ENCODE measurements at places on chromosomes 6 and 20. TPM values are rescaled to one million over a fixed set of nuclear protein-coding genes. Genes with fewer than 3 reads are reported as not detected.

- no peak overlapping the region for H3K4me3 ChIP-seq
- H3K27me3 ChIP-seq, result no peaks in the 10 kb centered on the region
- DNase-seq, result no peak
Observed at GRCh38 chr6:19734061-19734460, 103.1 kb upstream of the ID4 start.

The SEMG1 gene
- not detected for total RNA-seq

DNA sequence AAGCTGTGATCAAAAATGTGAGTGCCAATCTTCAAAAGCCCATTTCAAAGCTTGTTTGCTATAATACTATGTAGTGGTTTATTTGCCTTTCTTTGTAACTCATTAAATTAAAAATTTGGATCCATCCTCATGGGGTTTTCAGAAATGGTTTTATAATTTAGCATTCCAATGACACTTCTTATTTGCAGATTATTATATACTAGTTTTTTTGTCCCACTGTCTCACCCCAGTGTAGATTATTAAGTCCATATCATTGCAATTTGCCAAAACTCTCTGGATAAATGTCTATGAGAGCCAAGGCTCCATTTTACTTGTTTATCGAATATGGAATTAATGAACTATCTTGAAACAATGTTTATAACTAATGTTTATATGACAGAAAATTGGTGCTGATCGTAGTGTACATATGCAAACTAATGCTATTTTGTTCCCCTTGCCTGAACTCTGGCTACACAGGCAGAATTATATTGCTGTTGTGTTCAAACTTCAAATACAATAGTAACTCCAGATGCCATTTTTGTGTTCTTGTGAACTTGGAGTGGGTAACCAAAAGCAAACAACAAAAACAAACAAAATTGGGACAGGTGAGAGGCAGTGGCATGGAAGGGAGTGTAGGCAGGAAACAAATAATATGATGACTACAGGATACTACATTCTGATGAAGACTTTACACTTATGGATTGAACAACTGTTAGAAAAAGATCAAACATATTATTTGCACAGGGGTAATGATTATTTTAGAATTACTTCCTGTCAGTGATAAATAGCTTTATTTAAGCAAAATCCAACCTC is 307.1 kb upstream of the FLRT3 start:
- H3K4me3 ChIP-seq, result no peak overlapping the region
- no peaks in the 10 kb centered on the region for H3K27me3 ChIP-seq
- no peaks in the 10 kb centered on the region for H3K4me1 ChIP-seq

The TOX2 gene
- total RNA-seq, result 2.3 TPM

GRCh38 chr20:10316582-10316981 is 98.0 kb downstream of the SNAP25 start:
- no peak overlapping the region for H3K27ac ChIP-seq
- no peaks in the 10 kb centered on the region for H3K27me3 ChIP-seq
- H3K36me3 ChIP-seq, result no peaks in the 10 kb centered on the region
- DNase-seq, result peak; percentile 58

GRCh38 chr20:60228255-60228654 is 270.0 kb downstream of the CDH26 start:
- H3K27me3 ChIP-seq, result no peaks in the 10 kb centered on the region
- H3K27ac ChIP-seq, result no peak overlapping the region

- no peak overlapping the region for H3K4me3 ChIP-seq
- H3K27me3 ChIP-seq, result no peaks in the 10 kb centered on the region
- no peak overlapping the region for H3K27ac ChIP-seq
- H3K36me3 ChIP-seq, result no peaks in the 10 kb centered on the region
- H3K4me1 ChIP-seq, result no peaks in the 10 kb centered on the region
Observed at GRCh38 chr6:46010771-46011170, 4.9 kb downstream of the CLIC5 start.

The BAG2 gene
- total RNA-seq, result 2.9 TPM

DNA sequence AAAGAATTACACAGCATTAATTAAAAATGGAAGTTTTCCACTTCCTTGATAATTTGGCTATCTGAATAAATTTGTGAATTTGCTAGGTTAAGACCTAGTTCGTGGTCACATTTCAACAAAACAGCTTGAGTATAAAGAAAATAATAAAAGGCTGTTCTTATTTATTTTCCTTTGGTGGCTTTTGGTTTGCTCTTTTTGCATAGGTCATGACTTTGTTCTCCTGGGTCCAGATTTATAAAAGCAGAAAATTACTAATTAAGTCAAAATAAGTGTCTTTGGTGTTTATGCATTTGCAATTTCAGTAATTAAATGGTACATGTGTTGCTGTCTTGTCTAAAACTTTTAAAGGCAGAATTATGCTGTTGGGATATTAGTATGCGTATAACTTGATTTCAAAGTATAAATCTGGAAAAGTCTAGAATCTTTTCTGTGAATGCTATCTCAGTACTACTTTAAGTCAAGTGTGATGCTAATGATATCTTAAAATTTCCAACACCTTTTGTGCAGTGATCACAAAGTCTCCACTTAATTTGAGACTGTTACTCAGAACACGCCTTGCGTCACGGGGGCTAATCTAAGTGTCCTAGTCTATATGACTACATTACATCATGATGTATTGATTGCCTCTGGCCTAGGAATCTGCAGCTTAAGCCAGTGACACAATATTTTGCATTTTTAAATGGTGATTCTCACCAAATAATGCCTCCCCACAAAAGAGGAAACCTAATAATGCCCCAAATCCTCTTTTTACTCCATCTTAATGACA is 41.0 kb downstream of the GNAS start:
- H3K4me3 ChIP-seq, result no peak overlapping the region
- no peaks in the 10 kb centered on the region for H3K36me3 ChIP-seq
- no peak for DNase-seq
- peaks cover 31% of the 10 kb centered on the region for H3K4me1 ChIP-seq

The ULBP1 gene
- total RNA-seq, result 0.43 TPM

- H3K36me3 ChIP-seq, result no peaks in the 10 kb centered on the region
- no peak for DNase-seq
- H3K4me3 ChIP-seq, result no peak overlapping the region
- H3K27me3 ChIP-seq, result no peaks in the 10 kb centered on the region
- H3K27ac ChIP-seq, result no peak overlapping the region
- H3K4me1 ChIP-seq, result no peaks in the 10 kb centered on the region
Observed at GRCh38 chr6:27514906-27515495, 42.1 kb upstream of the ZNF184 start.

GRCh38 chr20:31823360-31824124 is 4.4 kb downstream of the MYLK2 start:
- H3K4me1 ChIP-seq, result peaks cover 3% of the 10 kb centered on the region
- no peak overlapping the region for H3K27ac ChIP-seq
- no peak overlapping the region for H3K4me3 ChIP-seq
- H3K36me3 ChIP-seq, result no peaks in the 10 kb centered on the region

DNA sequence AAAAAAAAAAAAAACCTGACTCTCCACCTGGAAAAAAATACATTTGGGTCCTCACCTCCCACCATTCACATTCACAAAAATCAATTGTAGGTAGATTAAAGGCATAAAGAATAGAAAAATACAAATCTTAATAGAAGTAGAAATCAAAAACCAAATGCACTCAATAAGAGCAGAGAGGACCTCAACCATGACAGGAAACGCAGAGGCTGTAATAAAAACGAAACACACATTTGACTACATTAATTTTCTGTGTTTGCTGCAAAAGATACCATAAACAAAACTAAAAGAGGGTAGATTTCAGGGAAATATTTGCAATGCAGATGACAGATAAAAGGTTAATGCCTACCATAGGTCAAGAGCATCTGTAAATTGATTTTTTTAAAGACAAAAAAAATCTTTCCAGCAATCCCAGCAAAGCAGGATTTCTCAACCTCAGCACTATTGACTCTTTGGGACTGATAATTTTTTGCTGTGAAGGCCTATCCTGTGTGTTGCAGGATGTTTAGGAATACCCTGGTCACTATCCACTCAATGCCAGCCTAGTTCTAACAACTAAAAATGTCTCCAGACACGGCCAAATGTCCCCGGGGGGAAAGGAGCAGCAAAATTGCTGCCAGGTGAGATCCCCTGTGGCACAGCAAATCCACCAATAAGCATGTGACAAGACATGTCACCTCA is 9.1 kb downstream of the ETV7 start:
- no peaks in the 10 kb centered on the region for H3K27me3 ChIP-seq
- no peaks in the 10 kb centered on the region for H3K4me1 ChIP-seq
- no peak for DNase-seq
- H3K36me3 ChIP-seq, result no peaks in the 10 kb centered on the region
- no peak overlapping the region for H3K27ac ChIP-seq

The OSBPL2 gene
- total RNA-seq, result 21.1 TPM

- H3K4me3 ChIP-seq, result no peak overlapping the region
- DNase-seq, result no peak
Observed at GRCh38 chr6:168711049-168711640, 270.2 kb downstream of the SMOC2 start.

- no peak overlapping the region for H3K27ac ChIP-seq
- no peak for DNase-seq
- H3K4me3 ChIP-seq, result no peak overlapping the region
Observed at GRCh38 chr6:131916847-131917246, 34.3 kb downstream of the CCN2 start.

DNA sequence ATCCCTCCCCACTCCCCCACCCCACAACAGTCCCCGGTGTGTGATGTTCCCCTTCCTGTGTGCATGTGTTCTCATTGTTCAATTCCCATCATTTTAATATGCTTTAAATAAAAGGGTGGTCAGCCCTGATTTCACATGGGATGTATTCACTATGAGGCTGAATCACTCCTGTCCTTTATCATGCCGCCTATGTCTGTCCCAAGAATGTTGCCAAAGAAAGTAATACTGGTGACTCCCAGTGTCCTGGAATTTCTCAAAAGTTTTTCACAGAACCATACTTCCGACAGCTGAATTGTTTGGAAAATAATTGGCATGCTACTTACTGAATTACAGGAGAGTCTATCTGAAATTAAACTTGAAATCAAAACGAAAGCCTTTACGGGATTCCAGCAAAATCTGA is 217.7 kb downstream of the HAO1 start:
- no peak for DNase-seq
- H3K4me3 ChIP-seq, result no peak overlapping the region
- no peaks in the 10 kb centered on the region for H3K36me3 ChIP-seq

DNA sequence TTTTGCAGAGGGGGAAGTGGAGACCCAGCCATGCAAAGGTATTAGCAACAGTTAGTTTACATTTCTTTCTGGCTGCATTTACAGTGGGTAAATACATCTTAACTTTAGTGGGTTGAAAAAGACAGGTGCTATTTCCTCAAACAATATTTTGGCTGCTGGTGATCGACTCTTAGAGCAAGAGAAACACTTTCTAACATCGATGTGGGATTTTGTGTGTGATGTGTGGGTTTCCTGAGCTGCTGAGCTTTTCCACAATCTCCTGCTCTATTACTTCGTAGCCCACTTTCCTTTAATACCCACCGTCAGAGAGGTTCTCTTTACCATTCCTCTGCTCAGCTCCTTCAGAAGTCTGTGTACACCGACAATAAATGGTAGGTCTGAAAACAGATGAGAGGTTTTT is 339.0 kb downstream of the NRN1 start:
- no peaks in the 10 kb centered on the region for H3K27me3 ChIP-seq
- no peaks in the 10 kb centered on the region for H3K36me3 ChIP-seq

DNA sequence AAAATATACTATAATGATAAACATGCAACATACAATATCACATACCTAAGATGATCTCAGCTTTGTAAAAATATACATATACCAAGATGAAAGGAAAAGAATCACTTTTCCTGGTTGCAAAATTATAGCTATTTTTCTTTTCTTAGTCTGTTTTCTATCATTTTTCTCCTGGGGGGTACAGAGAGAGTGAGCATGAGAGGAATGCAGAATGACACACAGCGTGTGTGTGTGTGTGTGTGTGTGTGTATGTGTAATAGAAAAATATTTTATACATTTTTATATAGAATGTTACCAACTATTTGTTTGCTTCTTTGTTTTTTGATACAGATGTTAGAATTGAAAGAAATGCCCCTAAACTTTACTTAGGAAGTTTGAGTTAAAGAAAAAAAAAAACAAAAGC is 64.3 kb downstream of the FAM83B start:
- no peaks in the 10 kb centered on the region for H3K36me3 ChIP-seq
- H3K4me1 ChIP-seq, result no peaks in the 10 kb centered on the region
- no peak for DNase-seq
- H3K27ac ChIP-seq, result no peak overlapping the region

GRCh38 chr6:148906386-148906785 is 159.6 kb downstream of the UST start:
- H3K4me3 ChIP-seq, result no peak overlapping the region
- H3K4me1 ChIP-seq, result no peaks in the 10 kb centered on the region
- DNase-seq, result no peak
- no peak overlapping the region for H3K27ac ChIP-seq
- H3K36me3 ChIP-seq, result no peaks in the 10 kb centered on the region

DNA sequence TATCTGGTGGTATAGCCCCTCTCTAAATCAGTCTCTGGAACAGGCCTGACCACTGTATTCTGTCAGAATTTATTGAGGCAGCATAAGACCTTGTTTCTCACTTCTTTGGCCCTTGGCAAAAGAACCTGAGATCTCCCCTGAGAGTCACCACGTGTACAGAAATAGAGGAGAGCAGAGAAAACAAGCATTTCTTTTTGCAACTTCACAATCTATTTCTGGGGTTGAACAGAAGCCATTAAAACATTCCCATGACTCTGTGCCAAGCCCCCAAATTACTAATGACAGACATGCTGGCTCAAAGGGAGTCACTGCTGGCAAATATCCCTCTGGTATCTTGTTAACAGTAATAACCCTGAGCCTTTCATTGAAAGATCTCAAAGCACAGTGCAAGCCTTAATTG is 395.3 kb downstream of the MAFB start:
- no peaks in the 10 kb centered on the region for H3K36me3 ChIP-seq
- no peak for DNase-seq
- no peak overlapping the region for H3K4me3 ChIP-seq
- no peak overlapping the region for H3K27ac ChIP-seq
- H3K27me3 ChIP-seq, result no peaks in the 10 kb centered on the region

DNA sequence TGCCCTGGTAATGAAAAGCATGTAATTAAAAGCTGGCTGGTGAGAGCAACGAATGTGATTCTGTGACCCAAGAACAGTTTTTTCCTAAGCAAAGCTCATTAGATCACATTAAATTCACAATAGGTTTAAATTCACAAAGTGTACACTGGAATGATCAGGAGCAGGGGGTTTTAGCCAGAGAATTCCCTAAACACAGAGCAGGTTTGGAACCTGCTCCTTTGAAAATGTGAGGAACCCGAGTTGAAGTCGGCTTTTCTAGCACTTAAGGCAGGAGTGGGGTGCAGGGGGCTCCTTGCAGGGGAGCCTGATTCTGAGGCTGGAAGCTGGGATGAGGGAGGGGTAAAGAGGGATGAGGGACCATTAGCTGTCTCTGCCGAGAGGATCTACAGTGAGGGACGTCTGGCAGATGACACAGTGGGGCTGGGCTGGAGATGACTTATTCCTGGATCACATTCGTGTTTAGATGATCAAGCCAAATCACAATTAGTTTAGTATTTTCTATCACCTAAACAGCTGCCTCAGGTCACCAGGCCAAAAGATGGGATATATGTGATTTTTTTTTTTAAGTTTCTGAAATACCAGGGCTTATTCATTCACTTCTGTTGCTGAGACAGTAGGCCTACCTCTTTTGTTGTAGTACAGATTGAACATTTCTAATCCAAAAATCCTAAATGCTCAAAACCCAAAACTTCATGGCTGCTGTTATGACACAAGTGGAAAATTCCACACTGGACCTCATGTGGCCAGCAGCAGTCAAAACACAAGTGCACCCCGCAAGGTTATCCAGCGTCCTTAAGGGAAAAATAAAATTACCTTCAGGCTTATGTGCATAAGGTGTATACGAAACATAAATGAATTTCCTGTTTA is 93.1 kb upstream of the HIVEP1 start:
- H3K27me3 ChIP-seq, result no peaks in the 10 kb centered on the region
- H3K27ac ChIP-seq, result no peak overlapping the region
- no peaks in the 10 kb centered on the region for H3K36me3 ChIP-seq
- H3K4me1 ChIP-seq, result no peaks in the 10 kb centered on the region
- no peak for DNase-seq

GRCh38 chr20:57391439-57392301 is 474 bp downstream of the RBM38 start:
- peak overlapping the region; percentile 61 for H3K4me3 ChIP-seq
- no peak for DNase-seq
- H3K27me3 ChIP-seq, result no peaks in the 10 kb centered on the region

The UBR2 gene
- total RNA-seq, result 21.0 TPM

All from right lobe of liver (tissue), 6 donors.